ENCODE measurements at places on chromosomes 4 and X.

GRCh38 chr4:1029529-1029928 is 18.1 kb downstream of the FGFRL1 start:
- DNase-seq = no peak

GRCh38 chr4:37742149-37742548 is 56.0 kb upstream of the RELL1 start:
- no peak for DNase-seq

GRCh38 chr4:177478496-177478895 is 36.3 kb upstream of the AGA start:
- no peak for DNase-seq

GRCh38 chr4:534576-535151 is 35.7 kb downstream of the PIGG start:
- no peak for DNase-seq
